ENCODE measurements at places on chromosomes 16 and 17.

DNA sequence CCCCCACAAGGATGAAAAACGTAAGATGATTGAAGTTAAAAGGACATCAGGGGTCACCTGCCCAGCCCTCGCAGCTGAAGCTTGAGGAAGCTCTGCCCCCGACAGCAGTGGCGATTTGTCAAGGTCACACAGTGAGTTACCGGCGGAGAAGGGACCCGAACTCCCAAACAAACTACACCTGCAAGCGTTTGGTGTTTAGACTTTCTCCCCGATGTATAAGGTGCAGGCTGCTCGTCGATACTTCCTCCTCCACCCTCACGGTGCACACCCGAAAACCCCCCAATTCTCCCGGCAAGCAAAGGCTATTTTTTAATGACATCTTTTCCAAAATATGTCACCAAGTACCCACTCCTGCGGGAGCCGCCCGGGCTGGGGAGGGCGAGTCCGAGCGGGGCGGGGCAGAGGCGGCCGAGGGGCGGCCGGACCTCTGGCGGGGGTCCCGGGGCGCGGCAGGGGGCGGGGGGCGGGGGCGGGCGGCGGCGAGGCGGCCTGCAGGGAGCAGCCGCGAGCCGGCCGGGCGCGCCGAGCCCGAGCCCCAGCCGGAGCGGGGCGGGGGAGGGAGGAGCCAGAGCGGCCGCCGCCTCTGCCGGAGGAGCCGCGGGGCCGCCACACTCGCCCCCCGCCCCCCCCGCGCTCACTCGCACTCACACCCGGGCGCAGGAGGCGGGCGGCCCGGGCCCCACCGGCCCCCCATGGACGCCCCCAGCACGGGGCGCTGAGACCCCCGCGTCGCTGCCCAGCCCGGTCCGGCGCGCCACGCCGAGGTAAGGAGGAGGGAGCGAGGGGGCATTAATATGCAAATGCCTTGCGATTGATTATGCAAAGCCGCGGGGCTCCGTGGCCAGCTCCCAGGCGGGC, at the start of gene THRA:
Gene THRA, plus strand, starts transcription at position 637 of the 858 bp plus-strand sequence. CDS start 11,524 bp downstream, outside the sequence.
- H3K27me3 ChIP-seq, result no peaks in the 10 kb centered on the region
- H3K4me3 ChIP-seq, result peak within 1 kb of the TSS; percentile 95
- DNase-seq, result no peak
- peak within 1 kb of the TSS; percentile 89 for H3K27ac ChIP-seq
- H3K36me3 ChIP-seq, result peaks cover 4% of the 10 kb centered on the region

DNA sequence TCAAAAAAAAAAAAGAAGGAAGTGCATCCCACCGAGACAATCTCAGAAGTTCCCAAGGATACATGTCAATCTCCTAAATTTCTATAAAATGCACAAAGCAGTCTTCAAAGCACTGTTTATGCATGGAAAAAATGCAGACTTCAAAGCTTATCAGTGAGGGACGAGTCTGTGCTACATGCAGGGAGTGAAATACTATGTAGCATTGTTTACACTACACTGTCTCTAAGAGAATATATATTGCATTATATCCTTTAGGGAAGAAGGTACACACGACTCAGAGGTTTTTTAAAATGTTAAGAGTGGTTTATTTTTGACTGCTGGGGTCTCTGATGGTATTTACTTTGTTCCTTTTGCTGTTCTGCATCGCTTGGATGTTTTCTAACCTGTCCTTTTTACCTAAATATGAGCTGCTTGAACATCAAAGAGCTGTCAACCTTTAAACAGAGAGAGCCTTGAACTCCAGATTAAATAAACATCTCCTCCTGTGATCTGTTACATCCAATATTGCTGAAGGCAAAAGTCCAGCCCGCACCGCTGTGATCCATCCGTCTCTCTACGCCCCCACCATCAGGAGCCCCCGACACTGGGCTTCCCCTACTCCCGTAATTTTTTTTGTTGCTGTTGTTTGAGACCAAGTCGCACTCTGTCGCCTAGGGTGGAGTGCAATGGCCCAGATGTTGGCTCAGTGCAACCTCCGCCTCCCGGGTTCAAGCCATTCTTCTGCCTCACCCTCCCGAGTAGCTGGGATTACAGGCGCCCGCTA, 1.4 kb downstream of the FBXO31 start:
- DNase-seq, result peak; percentile 24
- peaks cover 31% of the 10 kb centered on the region for H3K4me1 ChIP-seq
- peak overlapping the region; percentile 61 for H3K4me3 ChIP-seq
- H3K27me3 ChIP-seq, result no peaks in the 10 kb centered on the region
- peaks cover 3% of the 10 kb centered on the region for H3K36me3 ChIP-seq

DNA sequence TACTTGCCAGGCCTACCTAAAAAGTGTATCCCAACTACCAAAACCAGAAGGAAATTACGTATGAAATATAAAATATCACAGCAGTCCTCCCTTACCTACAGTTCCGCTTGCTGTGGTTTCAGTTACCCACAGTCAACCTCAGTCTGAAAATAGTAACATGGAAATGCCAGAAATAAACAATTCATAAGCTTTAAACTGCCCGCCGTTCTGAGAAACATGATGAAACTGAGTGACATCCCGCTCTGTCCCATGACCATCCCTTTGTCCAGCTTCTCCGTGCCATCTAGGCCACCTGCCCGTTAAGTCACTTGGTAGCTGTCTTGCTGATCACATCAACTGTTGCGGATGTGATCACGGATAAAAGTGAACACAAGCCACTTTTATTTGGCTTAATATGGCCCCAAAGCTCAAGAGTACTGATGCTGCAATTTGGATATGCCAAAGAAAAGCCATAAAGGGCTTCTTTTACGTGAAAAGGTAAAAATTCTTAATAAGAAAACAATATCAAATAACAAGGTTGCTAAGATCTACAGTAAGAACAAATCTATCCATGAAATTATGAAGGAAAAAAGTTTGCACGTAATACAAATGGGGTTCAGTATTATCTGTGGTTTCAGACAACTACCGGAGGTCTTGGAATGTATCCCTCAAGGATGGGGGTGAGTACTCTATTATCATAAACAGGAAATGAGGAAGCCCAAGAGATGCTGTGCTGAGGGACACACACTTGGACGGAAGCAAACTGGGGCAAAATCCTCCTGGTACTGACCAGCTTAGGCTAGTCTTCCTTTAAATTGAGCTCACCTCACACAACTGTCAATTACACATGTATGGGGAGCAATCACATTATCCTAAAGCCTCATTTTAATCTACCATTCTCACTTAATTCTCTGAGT, 8.2 kb downstream of the USP22 start:
- H3K36me3 ChIP-seq, result peaks cover 5% of the 10 kb centered on the region
- H3K27ac ChIP-seq, result no peak overlapping the region
- no peak overlapping the region for H3K4me3 ChIP-seq
- H3K4me1 ChIP-seq, result peaks cover 42% of the 10 kb centered on the region
- no peaks in the 10 kb centered on the region for H3K27me3 ChIP-seq

DNA sequence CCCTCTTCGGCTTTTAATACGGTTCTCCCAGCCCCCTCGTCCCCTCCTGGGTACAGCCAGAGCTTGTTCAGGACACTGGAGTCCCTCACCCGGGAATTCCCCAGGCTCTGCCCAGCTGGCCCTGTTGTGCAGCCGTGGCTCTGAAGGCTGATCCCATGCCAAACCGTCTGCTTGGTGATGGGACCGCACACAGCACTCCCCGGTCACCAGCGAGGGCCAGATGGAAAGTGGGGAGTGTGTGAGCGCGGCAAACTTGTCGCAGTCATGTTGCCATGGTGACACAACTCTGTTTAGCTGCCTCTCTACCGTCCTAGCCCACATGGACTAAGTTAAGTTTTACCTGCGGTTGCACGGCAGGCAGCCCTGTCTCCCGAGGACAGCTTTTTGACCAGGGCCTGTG, 107.9 kb downstream of the RAP1GAP2 start:
- no peak overlapping the region for H3K4me3 ChIP-seq
- peaks cover 4% of the 10 kb centered on the region for H3K36me3 ChIP-seq
- H3K4me1 ChIP-seq, result peaks cover 23% of the 10 kb centered on the region
- no peaks in the 10 kb centered on the region for H3K27me3 ChIP-seq

All from spinal cord (tissue), 10 donors.